ENCODE measurements at places on chromosomes 2 and 18. TPM values are rescaled to one million over a fixed set of nuclear protein-coding genes. Genes with fewer than 3 reads are reported as not detected.

- no peaks in the 10 kb centered on the region for H3K27me3 ChIP-seq
- no peaks in the 10 kb centered on the region for H3K4me1 ChIP-seq
- no peak overlapping the region for H3K4me3 ChIP-seq
- no peak for DNase-seq
These were observed 60.7 kb downstream of the KCTD18 start for GRCh38 chr2:200449149-200449548.

Gene SLC9A4
- total RNA-seq = not detected

DNA sequence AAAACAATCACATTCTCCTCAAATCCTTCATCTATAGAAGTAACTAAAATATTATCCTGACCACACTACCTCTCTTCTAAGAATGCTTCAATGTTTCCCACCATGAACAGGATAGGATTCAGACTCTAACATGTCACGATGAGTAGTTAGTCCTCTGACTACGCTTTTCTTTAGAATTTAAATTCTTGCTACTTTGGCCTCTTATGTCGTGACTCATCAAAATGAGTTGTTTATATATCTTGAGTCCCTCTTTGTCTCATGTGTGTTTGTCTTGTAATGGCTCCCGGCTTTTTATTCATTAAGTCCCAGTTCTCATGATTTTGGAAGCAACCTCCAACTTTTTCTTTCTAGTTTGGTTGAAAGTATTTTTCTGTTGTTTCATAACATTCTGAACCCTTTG, 1289.2 kb downstream of the DSC3 start:
- no peak overlapping the region for H3K4me3 ChIP-seq
- H3K4me1 ChIP-seq = no peaks in the 10 kb centered on the region
- DNase-seq = no peak

Gene LPIN1
- 43.5 TPM for total RNA-seq

GRCh38 chr2:24623535-24623934, 132.5 kb downstream of the NCOA1 start:
- H3K27ac ChIP-seq = no peak overlapping the region
- H3K4me3 ChIP-seq = no peak overlapping the region
- no peak for DNase-seq
- H3K27me3 ChIP-seq = no peaks in the 10 kb centered on the region

Gene LYPD6B
- total RNA-seq = not detected

- H3K36me3 ChIP-seq = no peaks in the 10 kb centered on the region
- no peak for DNase-seq
- H3K4me3 ChIP-seq = no peak overlapping the region
- no peaks in the 10 kb centered on the region for H3K4me1 ChIP-seq
- H3K27ac ChIP-seq = no peak overlapping the region
- H3K27me3 ChIP-seq = no peaks in the 10 kb centered on the region
These were observed 85.1 kb downstream of the SERPINB8 start for GRCh38 chr18:64055019-64055418.

Gene CYBRD1
- 489 TPM for total RNA-seq

DNA sequence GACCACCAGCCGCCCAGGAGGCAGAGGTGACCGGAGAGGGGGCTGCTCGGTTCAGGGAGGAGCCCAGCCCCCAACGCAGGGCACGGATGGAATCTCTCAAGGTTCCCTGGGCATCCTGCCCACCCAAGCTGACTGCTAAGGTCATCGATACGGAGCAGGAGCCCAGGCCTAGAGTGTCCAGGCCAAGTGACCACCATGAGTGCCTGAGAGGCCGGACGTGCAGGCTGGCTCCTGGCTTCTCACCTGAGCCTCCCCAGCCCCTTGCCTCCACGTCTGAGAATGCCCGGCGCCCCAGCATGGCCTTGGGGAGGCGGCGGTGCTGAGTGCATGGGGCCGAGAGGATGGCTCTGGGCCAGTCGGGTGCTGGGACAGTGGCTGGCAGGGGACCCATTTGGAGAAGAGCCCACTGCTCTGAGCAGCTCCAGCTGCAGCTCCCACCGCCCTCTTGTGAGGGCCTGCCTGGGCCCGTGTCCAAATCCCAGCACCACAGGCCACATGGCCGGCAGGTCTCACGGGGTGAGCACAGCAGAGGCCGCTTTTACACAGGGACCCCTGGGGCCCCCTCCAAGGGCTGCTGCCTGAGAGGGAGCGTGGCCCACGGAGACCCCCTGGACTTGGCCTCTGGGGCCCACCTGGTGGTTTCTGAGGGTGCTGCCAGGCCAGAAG, 102.8 kb upstream of the CTDP1 start:
- H3K4me3 ChIP-seq = no peak overlapping the region
- peak overlapping the region; percentile 82 for H3K27ac ChIP-seq
- H3K4me1 ChIP-seq = peaks cover 33% of the 10 kb centered on the region

Gene NCKAP5
- total RNA-seq = 0.45 TPM

DNA sequence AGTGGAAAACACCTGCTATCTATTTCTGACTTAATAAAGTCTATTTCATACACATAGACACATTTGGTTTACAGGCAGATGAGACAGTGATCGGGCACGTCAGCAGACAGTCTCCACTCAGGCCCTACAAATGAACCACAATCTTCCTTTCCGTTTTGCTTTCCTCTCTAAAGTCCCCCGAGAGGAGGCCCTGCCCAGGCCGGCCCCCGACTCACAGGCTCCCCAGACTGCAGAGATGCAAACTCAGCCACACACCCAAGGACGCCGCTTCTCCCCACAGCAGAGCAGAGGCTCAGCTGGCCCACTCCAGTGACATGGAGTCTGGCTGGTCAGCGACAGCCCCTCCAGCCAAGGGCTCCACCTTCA, 9.3 kb upstream of the MTERF4 start:
- no peak overlapping the region for H3K27ac ChIP-seq
- no peaks in the 10 kb centered on the region for H3K27me3 ChIP-seq
- H3K36me3 ChIP-seq = no peaks in the 10 kb centered on the region
- H3K4me3 ChIP-seq = no peak overlapping the region
- H3K4me1 ChIP-seq = no peaks in the 10 kb centered on the region
- no peak for DNase-seq

Gene PDE1A
- 101 TPM for total RNA-seq

- H3K36me3 ChIP-seq = no peaks in the 10 kb centered on the region
- H3K4me1 ChIP-seq = peaks cover 22% of the 10 kb centered on the region
- no peak for DNase-seq
- H3K27ac ChIP-seq = no peak overlapping the region
- H3K4me3 ChIP-seq = no peak overlapping the region
These were observed 49.4 kb downstream of the TGOLN2 start for GRCh38 chr2:85278361-85278760.

Gene ITSN2
- 119 TPM for total RNA-seq

- H3K27me3 ChIP-seq = no peaks in the 10 kb centered on the region
- DNase-seq = no peak
- H3K27ac ChIP-seq = no peak overlapping the region
- no peaks in the 10 kb centered on the region for H3K36me3 ChIP-seq
- no peak overlapping the region for H3K4me3 ChIP-seq
- H3K4me1 ChIP-seq = no peaks in the 10 kb centered on the region
These were observed 12.2 kb downstream of the DOK1 start for GRCh38 chr2:74566754-74567085.

- no peak overlapping the region for H3K4me3 ChIP-seq
- DNase-seq = no peak
- no peaks in the 10 kb centered on the region for H3K27me3 ChIP-seq
- no peaks in the 10 kb centered on the region for H3K36me3 ChIP-seq
- H3K27ac ChIP-seq = no peak overlapping the region
These were observed 312.2 kb upstream of the MGAT5 start for GRCh38 chr2:133941666-133942065.
